Immature natural killer cell (primary cell): ENCODE measurements at places on chromosomes 11 and 22. TPM values are rescaled to one million over a fixed set of nuclear protein-coding genes. Genes with fewer than 3 reads are reported as not detected.

TBX10 gene
- polyA plus RNA-seq: not detected

DNA sequence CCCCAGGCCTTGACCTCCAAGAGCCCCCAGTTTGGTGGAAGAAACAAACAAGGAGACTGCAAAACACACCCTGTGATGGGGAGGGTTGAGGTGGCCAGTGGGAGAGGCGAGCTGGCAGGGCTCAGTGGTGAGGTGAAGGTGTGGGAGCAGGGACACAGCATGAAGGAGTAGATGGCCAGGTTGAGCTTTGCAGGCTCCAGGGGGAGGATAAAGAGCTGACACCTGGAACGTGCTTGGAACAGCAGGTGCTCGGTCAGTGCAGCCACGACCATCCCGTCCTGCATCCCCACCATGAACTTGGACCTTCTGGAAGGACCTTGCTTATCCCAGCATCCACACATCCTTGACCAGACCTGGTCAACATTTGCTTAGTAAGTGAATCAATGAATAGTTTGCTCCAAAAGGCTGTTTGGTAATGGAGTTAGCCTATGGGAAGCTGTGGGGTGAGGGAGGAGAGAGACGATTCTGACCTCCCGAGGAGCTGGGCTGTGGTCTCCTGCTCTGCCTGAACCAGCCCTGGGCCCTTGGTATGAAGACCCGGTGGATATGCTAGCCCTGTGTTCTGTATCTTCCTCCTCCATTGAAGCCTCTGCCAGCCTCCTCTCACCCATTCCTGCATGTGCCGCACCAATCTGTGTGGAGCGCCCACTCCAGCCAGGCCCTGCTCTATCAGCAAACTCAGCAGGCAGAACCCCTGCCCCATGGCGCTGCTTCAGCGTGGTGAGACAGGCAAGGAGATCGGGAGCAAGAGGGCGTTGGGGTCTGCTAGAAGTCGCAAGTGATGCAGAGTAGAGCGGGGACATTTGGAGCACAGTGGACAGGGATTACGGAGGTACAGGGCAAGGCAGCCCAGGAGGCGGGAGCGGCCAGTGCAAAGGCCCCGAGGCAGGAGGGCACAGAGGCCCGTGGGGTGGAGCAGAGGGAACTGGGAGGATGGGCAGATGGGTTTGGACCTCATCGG, 9.9 kb downstream of the LINC01488 start:
- H3K4me1 ChIP-seq: no peaks in the 10 kb centered on the region
- no peak overlapping the region for H3K4me3 ChIP-seq
- no peak for DNase-seq
- H3K27me3 ChIP-seq: peaks cover under 1% of the 10 kb centered on the region
- no peak overlapping the region for H3K27ac ChIP-seq
- H3K36me3 ChIP-seq: no peaks in the 10 kb centered on the region

DNA sequence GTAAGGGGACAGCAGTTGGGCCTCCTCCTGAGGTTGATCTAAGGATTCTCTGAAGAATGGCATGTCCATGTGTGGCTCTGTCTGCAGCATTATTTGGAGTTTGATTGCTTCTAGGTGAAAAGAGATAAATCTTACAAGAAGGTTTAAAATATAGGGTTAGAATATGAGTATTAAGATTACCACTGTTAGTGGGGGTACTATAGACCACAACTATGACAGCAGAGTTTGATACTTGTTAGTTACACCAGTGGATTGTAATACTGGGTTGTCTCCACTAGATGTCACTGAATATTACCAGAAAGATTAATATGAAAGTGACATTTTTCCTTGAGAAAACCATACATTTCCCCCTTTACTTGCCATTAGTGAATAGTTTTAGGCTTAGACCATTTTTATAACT, 47.9 kb downstream of the ZNF280B start:
- peaks cover 9% of the 10 kb centered on the region for H3K27me3 ChIP-seq
- DNase-seq: no peak
- H3K4me3 ChIP-seq: no peak overlapping the region
- peaks cover 12% of the 10 kb centered on the region for H3K36me3 ChIP-seq

DNA sequence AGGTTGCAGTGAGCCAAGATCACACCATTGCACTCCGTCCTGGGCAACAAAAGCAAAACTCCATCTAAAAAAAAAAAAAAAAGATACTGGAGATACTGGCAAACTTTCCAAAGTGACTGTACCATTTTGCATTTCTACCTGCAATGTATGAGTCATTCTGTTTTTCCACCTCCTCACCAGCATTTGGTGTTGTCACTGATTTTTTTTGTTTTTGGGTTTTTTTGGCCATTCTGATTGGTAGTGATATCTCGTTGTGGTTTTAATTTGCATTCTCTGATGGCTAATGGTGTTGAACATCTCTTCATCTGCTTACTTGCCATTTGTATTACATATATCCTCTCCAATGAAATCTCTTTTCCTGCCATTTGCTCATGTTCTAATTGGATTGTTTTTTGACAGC, 12.0 kb upstream of the RBX1 start:
- H3K36me3 ChIP-seq: no peaks in the 10 kb centered on the region
- DNase-seq: no peak
- H3K27ac ChIP-seq: no peak overlapping the region
- H3K27me3 ChIP-seq: no peaks in the 10 kb centered on the region
- no peaks in the 10 kb centered on the region for H3K4me1 ChIP-seq

DNA sequence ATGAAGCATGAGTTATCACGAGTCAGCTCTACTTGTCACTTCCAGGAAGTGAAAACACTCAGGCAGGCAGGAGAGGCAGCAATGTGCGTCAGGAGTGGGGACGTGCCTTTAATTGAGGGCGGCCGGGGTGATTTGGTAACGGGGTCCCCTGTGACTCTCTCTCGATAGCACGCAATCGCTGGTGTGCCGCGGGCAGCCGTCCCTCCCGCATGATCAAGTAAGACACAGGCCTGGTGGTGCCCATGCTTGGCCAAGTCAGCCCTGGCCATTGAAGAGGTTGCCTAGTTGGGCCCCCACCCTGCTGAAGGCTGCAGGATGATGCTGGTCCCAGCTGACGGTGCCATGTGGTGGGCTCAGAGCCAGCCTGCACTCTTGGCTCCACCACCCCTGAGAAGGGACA, 29.7 kb downstream of the CACNG2 start:
- no peak overlapping the region for H3K27ac ChIP-seq
- H3K27me3 ChIP-seq: peaks cover 1% of the 10 kb centered on the region

DNA sequence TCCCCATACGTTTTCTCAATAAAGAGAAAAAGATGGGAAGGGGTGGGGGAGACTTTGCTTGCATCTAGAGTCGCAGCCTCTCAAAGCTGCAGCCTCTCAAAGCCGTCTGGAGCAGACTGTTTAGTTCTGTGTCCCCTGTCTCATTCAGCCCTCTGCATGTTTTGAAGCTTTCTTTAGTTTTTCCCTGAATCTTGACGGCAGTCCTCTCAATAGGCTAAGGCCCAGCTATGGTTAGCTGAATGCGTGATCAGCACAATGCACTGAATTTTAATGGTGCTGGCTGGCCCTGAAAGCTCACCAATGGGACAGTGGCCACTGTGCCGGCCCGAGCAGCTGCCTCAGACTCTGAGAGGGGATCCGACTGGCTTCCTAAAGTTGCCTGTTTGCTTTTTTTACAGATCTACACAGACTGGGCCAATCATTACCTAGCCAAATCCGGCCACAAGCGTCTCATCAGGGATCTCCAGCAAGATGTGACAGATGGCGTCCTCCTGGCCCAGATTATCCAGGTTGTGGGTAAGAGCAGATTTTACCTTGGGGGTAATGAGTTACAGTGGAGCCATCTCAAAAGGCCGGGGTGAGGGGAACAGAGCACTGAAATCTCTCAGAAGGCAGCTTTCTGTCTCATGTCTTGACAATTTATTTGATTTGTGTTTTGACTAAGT, 119.6 kb downstream of the NAV2 start:
- H3K27ac ChIP-seq: no peak overlapping the region
- no peak overlapping the region for H3K4me3 ChIP-seq
- no peak for DNase-seq
- H3K4me1 ChIP-seq: no peaks in the 10 kb centered on the region
- no peaks in the 10 kb centered on the region for H3K36me3 ChIP-seq

DNA sequence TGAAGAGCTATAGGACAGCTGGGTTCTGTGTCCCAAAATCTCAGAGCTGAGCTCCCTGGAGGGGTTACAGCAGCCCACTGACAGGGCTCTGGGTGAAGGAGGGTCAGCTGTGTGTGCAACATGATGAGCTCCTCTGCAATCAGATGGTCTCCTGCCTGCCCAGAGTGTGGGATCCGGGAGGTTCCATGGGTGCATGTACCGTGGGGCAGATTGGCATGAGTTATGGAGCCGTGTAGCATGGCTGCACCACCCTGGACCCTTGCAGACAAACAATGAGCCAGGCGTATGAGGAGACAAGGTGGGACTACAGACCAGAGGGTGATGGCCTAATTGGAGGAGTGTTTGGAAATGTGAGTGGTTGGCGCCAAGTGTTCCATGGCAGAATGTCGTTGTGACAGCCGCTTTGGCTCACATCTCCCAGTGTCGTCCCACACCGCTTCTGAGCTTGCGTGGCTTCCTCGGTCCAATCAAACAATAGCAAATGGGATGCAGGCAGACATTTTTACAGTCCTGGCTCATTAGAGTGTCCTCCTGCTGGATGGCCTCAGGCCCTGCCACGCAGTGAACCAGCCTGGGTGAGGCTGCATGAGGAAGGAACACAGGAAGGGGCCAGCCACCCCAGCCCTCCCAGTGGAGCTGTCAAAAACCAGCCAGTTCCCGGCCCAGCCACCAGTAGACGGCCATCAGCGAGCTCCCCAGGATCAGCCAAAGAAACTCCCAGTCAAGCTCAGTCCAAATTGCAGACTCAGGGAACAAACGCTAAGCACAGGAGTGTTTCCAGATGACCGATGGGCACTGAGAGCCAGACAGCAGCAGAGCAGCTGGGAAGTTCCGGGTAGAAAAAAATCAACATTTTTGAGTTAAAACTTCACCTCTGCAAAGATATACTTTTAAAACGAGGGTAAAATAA, 1066.9 kb downstream of the BRD1 start:
- no peaks in the 10 kb centered on the region for H3K4me1 ChIP-seq
- H3K36me3 ChIP-seq: no peaks in the 10 kb centered on the region
- no peak overlapping the region for H3K27ac ChIP-seq
- H3K4me3 ChIP-seq: no peak overlapping the region

MAPK8IP2 gene
- polyA plus RNA-seq: not detected

RIMBP3B gene
- polyA plus RNA-seq: 0.12 TPM

GRCh38 chr22:46042786-46043185, 65.8 kb upstream of the WNT7B start:
- no peak for DNase-seq
- peak overlapping the region; percentile 35 for H3K4me3 ChIP-seq
- peaks cover 38% of the 10 kb centered on the region for H3K4me1 ChIP-seq
- no peaks in the 10 kb centered on the region for H3K36me3 ChIP-seq
- peaks cover 3% of the 10 kb centered on the region for H3K27me3 ChIP-seq
- H3K27ac ChIP-seq: peak overlapping the region; percentile 23

GRCh38 chr11:113113801-113114704, 152.8 kb downstream of the NCAM1 start:
- no peak overlapping the region for H3K4me3 ChIP-seq
- peak; percentile 24 for DNase-seq
- H3K4me1 ChIP-seq: peaks cover 44% of the 10 kb centered on the region
- no peak overlapping the region for H3K27ac ChIP-seq
- no peaks in the 10 kb centered on the region for H3K27me3 ChIP-seq
- no peaks in the 10 kb centered on the region for H3K36me3 ChIP-seq

DNA sequence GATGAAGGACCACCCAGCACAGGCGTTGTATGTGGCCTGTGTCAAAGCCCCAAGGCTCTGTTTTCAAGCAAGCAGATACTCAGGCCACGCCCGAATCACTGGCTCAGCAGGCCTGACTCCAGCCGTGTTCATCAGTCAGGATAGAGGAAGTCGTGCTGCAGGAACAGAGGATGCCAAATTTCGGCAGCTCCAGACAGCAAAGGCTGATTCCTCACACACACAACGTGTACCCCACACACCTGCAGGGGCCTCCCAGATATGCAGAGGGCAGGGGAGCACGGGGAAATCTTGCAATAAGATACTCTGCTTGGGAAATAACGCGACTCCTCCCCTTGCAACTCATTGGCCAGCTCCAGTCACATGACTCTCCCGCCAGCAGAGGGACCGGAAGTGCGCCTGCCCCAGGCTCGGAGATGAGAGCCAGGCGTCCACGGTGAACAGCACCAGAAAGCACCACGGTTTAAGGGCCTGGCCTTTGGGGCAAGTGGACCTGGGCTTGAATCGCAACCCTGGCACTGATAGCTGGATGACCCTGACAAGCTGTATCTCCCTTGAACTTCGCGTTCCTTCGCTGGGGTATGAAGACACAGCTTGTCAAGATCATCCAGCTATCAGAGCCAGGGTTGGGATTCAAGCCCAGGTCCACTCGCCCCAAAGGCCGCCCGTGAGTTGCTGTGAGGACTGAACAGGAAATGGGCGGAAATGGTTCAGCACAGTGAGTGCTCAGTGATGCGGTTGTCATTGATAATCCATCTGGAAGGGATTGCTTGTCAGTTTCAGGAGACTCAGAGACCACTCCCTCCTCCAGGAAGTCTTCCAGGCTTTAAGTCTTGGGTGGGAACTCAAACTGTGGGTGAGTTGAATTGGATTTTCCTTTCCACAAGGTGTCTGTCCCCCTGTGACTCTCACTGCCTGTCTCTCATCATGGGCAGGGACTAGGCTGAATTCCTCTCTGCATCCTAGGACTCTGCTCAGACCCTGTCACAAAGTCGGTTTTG, 88.5 kb downstream of the MYEOV start:
- H3K4me3 ChIP-seq: no peak overlapping the region
- DNase-seq: no peak
- H3K4me1 ChIP-seq: no peaks in the 10 kb centered on the region
- peak overlapping the region; percentile 40 for H3K27ac ChIP-seq
- H3K27me3 ChIP-seq: peaks cover 4% of the 10 kb centered on the region

OR52A1 gene
- not detected for polyA plus RNA-seq

DNA sequence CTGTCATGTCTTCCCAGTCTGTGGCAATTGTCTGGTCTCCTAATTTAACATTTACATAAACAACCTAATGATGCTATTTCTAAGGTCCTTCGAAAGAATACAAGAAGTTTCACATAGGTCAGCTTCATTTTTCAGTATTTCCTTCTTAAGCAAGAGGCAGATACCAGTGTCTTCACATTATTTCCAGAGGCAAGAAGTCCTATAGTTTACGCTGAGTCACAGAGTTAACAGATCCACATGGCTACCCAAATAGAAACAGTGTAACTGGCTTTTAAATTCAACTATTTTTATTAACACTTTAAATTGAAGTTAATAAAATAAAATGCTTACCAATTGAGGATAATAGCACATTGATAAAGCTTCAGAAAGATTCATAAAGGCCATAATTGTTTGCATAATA, 10.9 kb downstream of the PRRG4 start:
- no peaks in the 10 kb centered on the region for H3K36me3 ChIP-seq
- no peaks in the 10 kb centered on the region for H3K4me1 ChIP-seq
- no peaks in the 10 kb centered on the region for H3K27me3 ChIP-seq
- H3K4me3 ChIP-seq: no peak overlapping the region
- no peak for DNase-seq

DNA sequence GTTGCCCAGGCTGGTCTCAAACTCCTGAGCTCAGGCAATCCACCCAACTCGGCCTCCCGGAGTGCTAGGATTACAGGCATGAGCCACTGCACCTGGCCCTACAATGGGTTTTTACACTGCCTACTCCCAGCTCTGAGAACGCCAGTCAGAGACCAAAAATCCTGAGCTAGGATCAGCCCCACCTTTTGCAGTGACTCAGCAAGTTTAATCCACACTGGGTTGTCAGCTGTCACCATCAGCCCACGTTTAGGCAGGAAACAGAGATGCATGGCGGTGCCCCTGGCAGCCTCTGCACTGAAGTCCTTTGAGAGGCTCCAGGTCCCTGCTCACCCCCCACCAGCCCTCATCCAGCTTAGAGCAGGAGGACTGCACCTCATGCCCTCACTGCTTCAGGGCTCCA, 117.6 kb downstream of the ARHGAP8 start:
- H3K27me3 ChIP-seq: no peaks in the 10 kb centered on the region
- no peak for DNase-seq
- H3K4me1 ChIP-seq: no peaks in the 10 kb centered on the region

CRELD2 gene
- polyA plus RNA-seq: 61.3 TPM
